ENCODE measurements at places on chromosomes 5 and 9.

DNA sequence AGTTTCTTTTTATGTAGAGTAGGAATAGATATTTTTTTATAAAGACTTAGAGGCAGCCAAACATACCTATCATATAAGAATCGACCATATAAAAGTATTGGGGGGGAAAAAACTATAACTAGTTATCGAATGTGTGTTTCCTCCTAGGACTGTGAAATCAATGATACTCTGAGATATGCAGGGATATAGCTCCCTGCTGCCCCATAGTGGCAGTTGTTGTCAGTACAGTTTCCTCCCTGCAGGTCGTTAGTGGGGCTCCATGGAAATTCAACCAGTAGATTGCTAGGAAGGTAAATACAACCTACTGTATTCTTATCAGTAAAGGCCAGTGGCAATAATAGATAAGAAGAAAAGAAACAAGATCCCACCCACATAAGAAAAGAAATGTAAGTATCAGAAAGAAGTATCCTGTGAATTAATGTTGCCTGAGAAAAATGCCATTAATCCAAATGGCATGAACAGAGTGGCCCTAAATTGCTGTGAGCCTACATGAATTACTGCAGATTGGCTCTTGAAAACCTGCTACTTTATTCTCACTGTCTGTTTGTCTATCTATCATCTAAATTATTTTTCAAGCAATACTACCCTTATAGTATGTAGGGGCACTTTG is 136.9 kb upstream of the FBN2 start:
- DNase-seq, result no peak

- DNase-seq, result no peak
Observed at GRCh38 chr5:67364381-67364970, 167.9 kb upstream of the CD180 start.

DNA sequence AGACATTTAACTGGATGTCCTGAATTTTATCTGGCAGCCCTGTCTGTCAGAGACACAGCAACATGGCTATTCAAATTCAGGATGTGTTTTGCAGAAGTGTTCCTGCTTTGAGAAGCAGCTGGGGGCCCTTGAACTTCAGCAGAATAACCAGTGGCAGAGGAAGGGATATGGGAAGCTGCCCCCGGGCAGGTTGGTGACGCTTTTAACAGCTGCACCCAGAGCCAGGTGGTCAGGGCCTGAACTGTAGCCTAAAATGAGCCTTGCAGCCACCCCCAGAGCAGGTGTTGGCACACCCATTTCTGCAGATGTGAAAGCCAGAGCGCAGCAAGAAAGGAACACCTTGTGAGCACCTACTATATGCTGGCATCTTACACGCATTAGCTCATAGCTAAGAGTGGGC is 128.7 kb upstream of the BOD1 start:
- no peak for DNase-seq

DNA sequence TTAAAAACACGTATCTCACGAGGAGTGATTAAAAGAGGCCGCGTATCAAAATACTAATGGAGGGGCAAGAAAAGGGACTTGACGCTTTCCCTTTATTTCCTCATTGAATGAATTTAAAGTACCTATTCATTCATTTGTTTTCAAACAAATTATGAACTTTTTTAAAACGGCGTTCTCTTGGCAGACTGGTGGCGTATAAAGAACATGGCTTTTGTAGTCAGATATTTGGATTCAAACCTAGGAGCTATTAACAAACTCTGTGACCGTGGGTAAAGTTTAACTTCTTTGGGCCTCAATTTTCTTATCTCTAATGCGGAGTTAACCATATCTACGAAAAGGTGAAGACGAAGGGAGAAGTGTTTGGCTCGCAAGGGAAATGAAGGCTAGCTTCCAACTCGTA is 876 bp downstream of the CAAP1 start:
- DNase-seq, result no peak

DNA sequence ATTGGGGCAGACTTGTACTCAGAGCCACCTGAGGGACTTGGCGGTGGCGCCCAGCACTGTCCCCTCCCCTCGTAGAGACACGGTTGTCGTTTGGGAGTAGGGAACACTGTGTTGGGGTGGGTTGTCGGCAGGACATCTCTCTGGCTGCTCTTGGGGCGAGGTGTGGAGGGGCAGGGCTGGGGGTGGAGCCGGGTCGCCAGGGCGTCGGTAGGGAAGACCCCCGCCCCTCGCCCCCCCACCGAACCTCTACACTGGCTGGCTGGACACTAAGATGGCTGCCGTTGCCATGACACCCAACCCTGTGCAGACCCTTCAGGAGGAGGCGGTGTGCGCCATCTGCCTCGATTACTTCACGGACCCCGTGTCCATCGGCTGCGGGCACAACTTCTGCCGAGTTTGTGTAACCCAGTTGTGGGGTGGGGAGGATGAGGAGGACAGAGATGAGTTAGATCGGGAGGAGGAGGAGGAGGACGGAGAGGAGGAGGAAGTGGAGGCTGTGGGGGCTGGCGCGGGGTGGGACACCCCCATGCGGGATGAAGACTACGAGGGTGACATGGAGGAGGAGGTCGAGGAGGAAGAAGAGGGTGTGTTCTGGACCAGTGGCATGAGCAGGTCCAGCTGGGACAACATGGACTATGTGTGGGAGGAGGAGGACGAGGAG is 778 bp downstream of the TRIM41 start:
- DNase-seq, result peak; percentile 71

- DNase-seq, result no peak
Observed at GRCh38 chr5:178074266-178074952, 38.9 kb upstream of the N4BP3 start.

DNA sequence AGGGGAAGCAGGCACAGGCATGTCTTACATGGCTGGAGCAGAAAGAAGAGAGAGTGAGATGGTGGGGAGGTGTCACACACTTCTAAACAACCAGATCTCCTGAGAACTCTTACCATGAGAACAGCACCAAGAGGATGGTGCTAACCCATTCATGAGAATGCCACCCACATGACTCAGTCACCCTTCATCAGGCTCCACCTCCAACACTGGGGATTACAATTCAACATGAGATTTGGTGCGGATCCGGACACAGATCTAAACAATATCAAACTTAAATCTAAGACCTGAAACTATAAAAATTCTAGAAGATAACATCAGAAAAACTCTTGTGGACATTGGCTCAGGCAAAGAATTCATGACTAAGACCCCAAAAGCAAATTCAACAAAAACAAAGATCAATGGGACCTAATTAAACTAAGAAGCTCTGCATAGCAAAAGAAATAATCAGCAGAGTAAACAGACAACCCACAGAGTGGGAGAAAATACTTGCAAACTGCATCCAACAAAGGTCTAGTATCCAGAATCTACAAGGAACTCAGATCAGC is 65.4 kb downstream of the SPATA31C2 start:
- no peak for DNase-seq

- no peak for DNase-seq
Observed at GRCh38 chr5:66869347-66869746, 273.2 kb downstream of the MAST4 start.

DNA sequence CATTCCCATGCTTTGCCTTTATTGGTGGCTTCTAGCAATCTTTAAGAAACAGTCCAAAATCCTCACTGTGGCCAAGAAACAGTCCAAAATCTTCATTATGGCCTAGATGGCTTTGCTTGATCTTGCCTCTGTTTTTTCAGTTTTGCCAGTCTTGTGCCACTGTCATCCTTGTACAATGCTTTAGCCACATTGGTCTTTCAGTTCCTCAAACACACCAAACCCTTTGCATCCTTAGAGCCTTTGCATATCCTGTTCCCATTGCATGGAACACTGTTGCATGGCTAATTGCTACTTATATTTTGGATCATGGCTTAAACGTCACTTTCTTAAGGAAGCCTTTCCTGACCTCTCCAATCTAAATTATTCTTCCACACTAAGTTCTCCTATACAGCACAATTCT is 22.1 kb downstream of the MRRF start:
- no peak for DNase-seq

- DNase-seq, result no peak
Observed at GRCh38 chr9:119284587-119285337, 84.5 kb downstream of the BRINP1 start.

- DNase-seq, result no peak
Observed at GRCh38 chr5:122175852-122176251, 46.5 kb downstream of the ZNF474 start.

DNA sequence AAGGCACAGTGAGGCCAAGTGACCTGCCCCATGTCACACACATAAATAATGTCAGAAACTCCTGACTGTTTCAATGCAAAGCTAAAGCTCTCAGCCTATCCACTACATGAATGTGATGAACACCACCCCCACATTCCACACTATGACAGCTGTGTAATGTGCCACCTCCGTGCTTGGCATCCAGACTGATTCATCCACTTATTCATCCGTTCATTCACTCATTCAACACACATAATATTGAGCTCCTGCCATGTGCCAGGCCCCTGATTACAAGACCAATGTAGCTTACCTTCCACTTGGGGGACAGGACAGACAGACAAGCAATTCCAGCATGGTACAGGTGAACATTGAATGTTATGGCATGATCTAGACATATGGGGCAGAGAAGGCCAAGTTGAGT is 46.2 kb upstream of the FABP6 start:
- no peak for DNase-seq

DNA sequence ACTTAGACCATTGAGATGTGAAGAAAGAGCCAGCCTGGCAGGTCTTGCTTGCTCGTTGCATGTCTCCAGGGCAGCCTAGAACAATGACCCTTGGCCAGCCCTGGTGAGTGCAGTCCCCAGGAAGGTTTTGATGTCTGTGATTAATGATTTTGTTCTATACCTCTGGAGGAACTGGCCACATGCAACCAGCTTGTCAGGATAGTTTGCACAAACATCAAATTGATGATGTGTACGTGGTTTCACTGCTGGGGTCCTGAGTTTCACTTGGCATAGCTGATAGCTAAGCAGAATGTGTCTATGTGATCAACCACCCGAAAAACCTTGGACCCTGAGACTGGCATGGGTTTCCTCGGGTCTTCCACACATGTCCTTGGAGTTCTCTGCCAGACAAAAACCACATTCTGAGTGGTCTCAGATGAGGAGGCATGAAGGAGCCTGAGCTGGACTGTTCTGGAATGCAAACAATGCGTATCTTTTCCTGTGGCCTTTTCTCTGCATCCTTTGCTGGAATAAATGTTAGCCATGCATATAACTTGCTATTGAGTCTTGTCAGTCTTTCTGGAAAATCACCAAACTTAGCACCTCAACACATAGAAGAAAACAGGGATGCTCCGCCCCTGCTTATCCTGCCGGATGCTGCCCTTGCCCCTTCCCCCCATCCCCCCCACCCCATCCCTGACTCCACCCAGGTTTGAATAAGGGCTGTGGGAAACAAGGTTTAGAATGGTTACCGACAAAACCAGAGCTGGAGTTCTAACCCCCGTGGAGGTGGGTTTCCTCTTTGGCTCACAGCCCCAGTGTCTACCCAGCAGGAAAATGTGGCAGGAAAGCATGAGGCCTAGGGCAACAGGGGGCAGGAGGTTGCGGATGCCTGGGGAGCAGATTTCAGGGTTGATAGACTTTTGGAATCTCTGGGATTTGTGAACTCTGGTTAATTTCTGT is 50.1 kb upstream of the ANKRD33B start:
- DNase-seq, result no peak

DNA sequence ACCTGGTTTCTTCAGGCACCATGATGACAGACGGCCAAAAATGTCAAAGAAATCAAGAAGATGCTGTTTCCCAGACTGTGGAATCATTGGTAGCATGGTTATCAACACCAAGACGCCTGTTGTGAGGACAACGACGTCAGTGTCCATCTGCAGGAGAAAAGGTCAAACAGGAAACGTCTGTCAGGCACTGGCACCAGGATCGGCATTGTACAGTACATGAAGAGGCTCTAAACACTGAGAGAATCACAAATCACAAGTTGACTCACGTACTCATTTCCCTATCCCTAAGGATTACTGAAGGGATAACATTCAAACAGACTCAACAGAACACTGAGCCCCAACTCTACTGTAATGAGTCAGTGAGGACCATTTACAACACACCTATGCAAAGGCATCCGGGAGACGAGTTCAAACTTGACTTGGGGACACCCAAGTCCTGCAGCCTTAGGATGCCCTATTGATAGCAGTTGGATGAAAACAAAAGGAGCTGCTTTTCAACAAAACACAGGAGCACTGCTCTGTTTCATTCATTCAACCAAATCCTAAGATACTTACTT is 21.0 kb downstream of the TSC1 start:
- no peak for DNase-seq

- DNase-seq, result no peak
Observed at GRCh38 chr9:32136700-32137339, 247.6 kb upstream of the ACO1 start.

DNA sequence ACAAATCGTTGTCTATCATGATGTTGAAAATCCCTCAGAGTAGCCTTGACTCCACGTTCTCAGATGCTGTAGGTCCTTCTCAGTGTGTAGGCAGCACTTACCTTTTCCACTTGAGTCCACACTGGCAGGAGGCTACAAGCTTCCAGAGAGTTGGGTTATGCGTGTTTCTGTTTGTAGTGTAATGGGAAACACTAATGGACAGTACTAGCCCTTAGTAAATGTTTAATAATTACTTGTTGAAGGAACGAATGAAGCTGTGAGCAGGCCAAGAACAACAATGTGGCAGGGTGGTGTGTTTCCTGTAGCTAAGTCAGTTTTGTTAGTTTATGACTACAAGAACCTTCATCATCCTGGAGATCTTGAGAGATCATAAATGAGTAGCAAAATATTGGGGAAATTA is 83.5 kb downstream of the ARHGAP26 start:
- no peak for DNase-seq

GRCh38 chr5:61268871-61269270 is 63.2 kb upstream of the ZSWIM6 start:
- DNase-seq, result no peak

- DNase-seq, result no peak
Observed at GRCh38 chr5:143586781-143587362, 183.4 kb upstream of the NR3C1 start.

DNA sequence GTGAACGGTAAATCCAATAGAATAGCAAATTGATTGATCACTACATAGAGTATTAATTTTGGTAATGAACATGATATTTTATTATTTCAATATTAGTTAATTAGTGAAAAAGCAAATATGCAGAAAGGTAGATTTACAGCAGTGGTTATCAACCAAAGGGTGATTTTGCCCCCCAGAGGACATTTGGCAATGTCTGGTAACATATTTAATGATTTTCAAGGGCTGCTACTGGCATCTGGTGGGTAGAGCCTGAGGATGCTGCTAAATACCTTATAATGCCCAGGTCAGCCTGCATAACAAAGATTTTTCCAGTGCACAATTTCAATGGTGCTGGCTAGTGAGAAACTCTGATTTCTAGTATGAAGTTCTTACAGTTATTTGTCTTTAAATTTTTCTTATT is 1313.7 kb downstream of the PTPRD start:
- DNase-seq, result no peak

All from activated naive CD4-positive, alpha-beta T cell treated with anti-CD3 and anti-CD28 coated beads, Interleukin-2, amount 50 U/mL, for 72 hours (primary cell).